ENCODE measurements at places on chromosomes 6 and 20. TPM values are rescaled to one million over a fixed set of nuclear protein-coding genes. Genes with fewer than 3 reads are reported as not detected.

The LINC00237 gene
- total RNA-seq: not detected

The POU5F1 gene
- not detected for total RNA-seq

The THBS2 gene
- not detected for total RNA-seq

The KHDRBS2 gene
- total RNA-seq: not detected

The ZSCAN31 gene
- total RNA-seq: 23.0 TPM

The DSE gene
- 31.3 TPM for total RNA-seq

The FAM83C gene
- not detected for total RNA-seq

The C20orf141 gene
- not detected for total RNA-seq

The WFDC10B gene
- not detected for total RNA-seq

The ZNF292 gene
- 23.8 TPM for total RNA-seq

The DEF6 gene
- 0.77 TPM for total RNA-seq

The SLC12A5 gene
- 1.8 TPM for total RNA-seq
